Iris pigment epithelial cell (primary cell): ENCODE measurements at places on chromosomes 1 and 21.

DNA sequence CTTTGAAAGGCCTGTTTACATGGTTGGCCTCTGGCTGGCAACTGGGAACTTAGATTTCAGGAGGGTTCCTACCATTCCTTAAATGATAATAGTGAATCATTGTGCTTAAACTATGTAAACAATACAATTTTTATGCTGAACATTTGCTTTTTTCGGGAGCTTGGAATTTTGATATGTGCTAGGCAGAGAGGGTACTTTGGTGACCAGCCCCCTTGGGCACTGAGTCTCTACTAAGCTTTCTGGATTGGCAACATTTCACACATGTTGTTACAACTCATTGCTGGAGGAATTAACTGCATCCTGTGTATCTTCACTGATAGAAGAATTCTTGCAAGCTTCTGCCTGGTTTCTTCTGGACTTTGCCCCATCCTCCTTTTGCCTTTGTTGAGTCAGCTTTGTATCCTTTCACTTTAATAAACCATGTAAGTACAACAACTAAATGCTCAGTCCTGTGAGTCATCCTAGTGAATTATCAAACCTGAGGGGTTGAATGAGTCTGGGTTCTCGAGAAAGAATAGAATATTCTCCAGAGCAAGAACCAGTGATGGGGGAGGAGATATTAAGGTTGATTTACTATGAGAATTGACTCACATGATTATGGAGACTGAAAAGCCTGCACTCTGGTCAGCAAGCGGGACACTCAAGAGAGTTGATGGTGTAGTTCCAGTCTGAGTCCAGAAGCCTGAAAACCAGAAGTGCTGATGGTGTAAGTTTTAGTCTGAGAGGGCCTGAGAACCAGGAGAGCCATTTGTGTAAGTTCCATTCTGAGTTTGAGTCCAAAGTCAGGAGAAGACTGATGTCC, 3.1 kb upstream of the SLC16A4 start:
- DNase-seq = peak; percentile 94

GRCh38 chr1:22141554-22142314, 1.2 kb downstream of the WNT4 start:
- no peak for DNase-seq

DNA sequence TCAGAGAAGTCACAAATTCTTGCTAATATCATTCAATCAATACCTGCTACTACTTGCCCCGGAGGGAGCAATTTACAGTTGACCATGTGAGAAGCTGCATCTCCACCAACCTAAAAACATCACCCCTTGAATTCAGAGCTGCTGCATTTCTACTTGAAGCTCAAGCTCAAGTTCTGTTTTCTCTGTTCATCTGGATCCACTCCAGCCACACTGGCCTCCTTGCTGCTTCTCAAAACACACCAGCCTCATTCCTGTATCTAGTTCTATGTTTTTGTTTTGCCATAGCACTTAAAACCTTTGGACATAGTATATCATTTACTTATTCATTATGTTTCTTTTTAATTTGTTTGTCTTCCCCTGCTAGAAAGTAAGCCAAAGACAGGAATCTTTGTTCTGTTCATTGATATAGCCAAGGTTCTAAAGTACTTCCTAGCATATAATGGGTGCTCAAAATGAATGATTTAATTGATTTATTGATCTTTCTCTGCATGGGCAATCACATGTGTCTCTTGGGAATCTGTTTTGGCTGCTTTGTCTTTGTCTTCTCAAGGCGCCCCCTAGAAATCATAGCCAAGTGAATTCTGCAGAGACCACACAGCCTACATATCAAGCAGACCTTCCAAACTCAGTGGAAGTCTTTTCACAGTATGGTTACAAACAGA, 23.6 kb downstream of the SYF2 start:
- no peak for DNase-seq

GRCh38 chr1:2250721-2251281, 22.7 kb downstream of the SKI start:
- DNase-seq = no peak

DNA sequence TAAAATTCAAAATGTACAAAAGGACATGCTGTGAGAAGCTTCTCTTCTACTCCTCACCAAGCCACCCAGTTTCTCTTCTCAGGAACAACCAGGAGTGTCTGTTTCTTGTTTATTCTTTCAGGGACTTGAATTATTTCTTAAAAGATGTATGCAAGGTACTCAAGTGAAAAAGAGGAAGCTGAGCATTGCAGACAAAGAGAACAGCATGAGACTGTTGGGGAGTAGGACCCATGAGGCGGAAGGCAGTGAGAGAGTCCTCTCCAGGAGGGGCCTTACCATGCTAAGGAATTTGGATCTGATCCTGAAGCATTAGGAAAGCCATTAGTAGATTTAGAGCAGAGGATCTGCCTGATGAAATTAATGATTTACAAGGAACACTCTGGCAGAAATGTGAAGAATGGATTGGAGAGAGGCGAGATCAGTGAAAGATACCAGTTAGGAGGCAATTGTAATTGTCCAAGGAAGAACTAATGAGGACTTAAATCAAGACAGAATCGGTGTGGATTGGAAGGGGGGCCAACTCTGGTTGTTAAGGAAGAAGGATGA, 14.7 kb upstream of the SSX2IP start:
- no peak for DNase-seq

- peak; percentile 81 for DNase-seq
Observed at GRCh38 chr1:200346700-200347099, 63.1 kb downstream of the ZNF281 start.

- no peak for DNase-seq
Observed at GRCh38 chr1:116164604-116165368, 53.6 kb downstream of the MAB21L3 start.

DNA sequence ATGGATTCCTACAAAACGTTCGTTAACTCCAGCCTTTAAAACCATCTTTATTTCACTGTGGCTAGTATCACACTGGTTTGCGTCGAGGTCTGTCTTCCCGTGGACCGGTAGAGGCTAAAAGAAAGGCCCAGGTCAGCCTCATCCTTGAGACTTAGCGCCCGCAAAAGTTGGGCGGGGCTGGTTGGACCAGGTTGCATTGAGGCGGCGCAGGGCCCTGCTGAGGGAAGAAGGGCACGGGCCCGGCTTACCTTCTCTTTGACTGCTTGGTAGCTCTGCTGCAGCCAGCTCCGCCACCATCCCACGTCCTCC, 455 bp downstream of the BSDC1 start:
- peak; percentile 56 for DNase-seq

- DNase-seq = no peak
Observed at GRCh38 chr1:29640428-29640785, 404.1 kb downstream of the PTPRU start.

DNA sequence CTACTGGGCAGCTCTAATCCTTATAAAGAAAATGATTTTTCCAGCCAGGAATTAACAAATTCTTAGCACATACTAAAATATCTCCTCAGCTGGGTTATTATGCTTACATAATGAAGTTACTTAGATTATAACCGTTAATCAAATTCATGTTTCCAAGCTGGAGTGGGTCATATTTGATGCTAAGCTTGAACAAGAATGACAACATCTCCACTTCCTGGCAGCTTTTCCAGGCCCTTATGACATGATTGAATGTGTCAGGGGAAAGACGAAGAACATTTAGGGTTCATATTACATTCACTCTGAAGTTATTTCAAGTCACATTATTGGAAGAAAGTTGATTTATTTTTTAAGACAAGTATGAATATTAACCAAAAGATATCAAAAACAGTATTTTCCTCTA, 333.7 kb downstream of the PCP4 start:
- no peak for DNase-seq

DNA sequence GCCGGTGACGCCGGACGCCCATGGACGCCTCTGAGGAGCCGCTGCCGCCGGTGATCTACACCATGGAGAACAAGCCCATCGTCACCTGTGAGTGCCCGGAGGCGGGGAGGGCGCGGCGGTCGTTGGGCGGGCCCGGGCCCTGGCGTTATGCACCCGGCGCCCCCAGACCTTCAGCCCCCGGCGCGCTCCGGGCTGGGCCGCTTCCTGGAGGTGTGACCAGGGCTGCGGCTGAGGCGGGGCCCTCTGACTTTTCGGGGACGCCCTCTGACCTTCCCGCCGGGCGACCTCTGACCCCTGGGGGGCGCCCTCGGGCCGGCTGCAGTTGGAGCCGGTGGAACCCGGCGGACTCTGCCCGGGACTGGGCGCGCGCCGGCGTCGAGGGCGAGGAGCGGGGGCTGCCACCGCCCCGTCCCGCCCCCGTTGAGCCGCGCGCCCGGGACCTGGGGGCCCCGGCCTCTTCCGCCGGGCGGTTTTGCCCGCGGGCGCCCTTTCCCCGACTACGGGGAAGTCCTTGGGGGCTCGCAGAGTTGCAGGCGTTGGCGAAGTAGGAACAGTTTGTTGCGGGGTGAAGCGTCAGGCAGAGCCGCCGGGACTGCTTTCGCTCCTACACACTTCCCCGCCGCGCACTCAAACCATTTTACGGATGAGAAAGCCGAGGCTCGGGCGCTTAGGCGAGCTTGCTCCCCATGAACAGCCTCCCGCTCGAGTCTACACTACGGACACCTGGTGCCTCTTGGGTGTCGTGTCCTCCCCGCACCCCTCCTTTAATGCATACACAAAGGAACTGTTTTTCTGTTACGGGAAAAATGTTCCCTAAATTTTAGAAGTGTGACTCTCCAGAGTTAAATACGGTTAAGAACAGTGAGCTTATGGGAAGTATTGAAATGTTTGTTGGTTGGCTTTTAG, 618 bp downstream of the TRAPPC10 start:
- DNase-seq = peak; percentile 40

DNA sequence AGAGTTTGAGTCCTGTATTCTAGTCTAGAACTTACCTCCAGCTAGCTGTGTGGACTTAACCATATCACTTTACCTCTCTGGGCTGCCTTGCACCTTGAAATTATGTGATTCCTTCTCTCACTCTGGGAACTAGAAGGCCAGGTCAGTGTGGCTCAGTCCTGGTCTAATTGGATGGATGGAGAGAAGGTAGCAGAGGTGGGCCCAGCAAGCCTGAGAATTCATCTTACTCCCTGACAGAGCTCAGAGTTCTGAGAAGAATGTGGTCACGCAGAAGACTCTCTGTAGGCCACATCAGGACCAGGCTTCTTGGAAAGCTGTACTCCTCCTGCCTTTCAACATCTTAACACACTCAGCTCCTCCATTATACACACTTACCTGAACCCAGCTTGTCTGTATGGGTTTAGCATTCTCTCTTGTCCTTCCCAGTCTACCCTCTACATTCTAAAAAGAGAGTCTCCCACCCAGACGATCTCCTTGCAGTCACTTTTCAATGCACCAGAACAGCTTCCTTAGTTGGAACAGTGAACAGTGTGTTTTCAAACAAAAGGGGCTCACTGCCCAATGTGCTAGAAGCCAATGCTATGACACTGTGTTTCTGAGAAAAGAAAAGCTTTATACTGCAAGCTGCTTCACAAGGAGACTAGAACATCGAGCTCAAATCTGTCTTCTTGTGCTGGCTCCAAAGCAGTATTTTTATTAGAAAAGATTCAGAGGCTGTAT, 60.5 kb downstream of the CAPN9 start:
- DNase-seq = no peak

DNA sequence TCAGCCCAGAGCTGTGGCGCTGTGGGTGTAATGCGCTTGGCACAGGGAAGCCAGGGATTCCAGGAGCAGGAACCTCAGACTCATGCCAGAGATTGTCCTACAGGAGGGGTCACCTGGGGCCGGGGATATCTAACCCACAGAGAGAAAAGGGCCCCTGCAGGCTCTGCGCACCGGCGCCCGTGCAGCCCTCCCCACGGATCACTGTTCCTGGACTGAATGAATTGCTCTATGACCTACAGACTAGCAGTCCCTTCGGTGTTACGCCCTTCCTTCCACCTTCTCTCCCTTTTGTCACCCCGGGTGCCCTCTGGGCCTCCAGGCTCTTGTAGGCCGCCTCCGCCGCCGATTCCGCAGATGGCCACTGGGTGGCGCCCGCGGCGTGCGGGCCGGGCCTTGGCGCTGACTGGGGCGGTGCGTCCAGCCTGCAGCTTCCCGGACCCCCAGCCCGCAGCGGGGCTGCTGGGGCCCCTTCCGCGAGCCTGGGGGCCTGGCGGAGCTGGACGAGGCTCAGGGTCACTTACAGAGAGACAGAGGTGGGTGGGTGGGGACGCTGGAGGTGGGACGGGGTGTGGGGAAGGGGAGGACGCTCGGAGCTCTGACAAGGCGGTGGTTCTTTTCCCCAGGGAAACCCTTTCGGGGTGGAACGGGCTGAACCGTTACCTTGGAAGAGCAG, 101.3 kb downstream of the IER5 start:
- peak; percentile 41 for DNase-seq

DNA sequence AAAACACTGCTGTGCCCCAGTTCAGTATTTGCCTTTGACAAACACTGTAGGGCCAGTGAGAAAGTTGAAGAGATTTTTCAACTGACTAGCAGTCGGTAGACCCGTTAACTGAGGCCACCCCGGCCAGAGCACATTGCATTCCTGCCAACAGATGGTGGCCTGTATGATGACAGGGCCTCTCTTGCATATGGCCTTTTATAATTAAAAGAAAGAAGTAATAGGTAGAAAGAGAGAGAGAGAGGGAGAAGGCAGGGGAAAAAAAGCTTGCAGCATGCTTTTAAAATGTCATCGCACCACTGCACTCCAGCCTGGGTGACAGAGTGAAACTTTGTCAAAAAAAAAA, 4.7 kb upstream of the C1orf174 start:
- no peak for DNase-seq

GRCh38 chr1:17875882-17876280, 120.7 kb downstream of the ACTL8 start:
- peak; percentile 34 for DNase-seq

GRCh38 chr1:202106340-202107254, 16.1 kb upstream of the GPR37L1 start:
- no peak for DNase-seq

DNA sequence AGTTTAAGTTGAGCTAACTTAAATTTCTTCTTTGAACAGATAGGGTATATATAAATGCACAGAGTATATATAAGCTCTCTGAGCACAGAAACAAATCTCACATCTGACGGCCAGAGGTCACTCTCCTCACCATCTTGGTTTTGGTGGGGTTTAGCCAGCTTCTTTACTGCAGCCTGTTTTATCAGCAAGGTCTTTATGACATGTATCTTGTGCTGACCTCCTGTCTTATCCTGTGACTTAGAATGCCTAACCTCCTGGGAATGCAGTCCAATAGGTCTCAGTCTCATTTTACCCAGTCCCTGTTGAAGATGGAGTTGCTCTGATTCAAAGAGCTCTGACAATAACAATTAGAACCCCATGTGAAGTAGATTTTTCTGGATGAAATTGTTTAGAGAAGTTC, 1.6 kb upstream of the MOV10 start:
- no peak for DNase-seq

GRCh38 chr1:33363470-33363861, 42.6 kb upstream of the A3GALT2 start:
- DNase-seq = no peak

- DNase-seq = peak; percentile 64
Observed at GRCh38 chr1:200405264-200405663, 4.6 kb downstream of the ZNF281 start.

GRCh38 chr1:61455400-61455799, 269.5 kb downstream of the TM2D1 start:
- no peak for DNase-seq

DNA sequence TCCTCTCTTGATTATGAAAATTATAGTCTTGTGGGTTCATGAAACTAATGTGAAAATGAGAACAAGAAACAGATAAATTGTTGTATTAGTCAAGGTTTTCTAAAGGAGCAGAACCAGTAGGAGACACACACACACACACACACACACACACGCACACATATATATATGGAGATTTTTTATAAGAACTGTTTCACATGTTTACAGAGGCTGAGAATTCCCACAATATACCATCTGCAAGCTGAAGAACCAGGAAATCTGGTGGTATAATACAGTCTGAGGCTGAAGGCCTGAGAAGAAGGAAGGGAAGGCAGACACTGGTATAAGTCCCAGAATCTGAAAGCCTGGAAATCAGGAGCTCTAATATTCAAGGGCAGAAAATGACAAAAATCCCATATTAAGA, 70.9 kb upstream of the RGS18 start:
- no peak for DNase-seq

GRCh38 chr1:89980605-89981004, 14.3 kb upstream of the ZNF326 start:
- DNase-seq = peak; percentile 25
